ENCODE measurements at places on chromosomes 6 and 20. TPM values are rescaled to one million over a fixed set of nuclear protein-coding genes. Genes with fewer than 3 reads are reported as not detected.

DNA sequence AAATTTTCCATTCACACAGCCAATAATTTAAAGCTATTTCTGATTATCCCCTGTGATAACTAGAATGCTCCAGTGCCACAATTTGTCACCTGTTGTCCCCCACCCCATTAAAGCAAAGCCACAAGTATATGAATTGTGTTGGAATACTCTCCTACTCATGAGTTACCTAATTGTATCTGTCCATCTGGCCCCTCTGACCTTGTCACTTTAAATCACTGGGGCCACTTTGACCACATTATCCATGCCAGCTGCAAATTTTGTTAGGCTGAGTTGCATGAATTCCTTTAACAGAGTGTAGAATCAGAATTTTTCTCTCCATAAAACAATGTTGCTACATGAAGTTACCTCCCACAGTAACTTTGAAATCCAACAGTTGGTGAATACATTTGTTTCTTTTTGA is 204.6 kb downstream of the MEI4 start:
- DNase-seq, result no peak

Gene NDRG3
- total RNA-seq, result 26.9 TPM

Gene SPTLC3
- 28.1 TPM for total RNA-seq

Gene MYCT1
- total RNA-seq, result 25.1 TPM

DNA sequence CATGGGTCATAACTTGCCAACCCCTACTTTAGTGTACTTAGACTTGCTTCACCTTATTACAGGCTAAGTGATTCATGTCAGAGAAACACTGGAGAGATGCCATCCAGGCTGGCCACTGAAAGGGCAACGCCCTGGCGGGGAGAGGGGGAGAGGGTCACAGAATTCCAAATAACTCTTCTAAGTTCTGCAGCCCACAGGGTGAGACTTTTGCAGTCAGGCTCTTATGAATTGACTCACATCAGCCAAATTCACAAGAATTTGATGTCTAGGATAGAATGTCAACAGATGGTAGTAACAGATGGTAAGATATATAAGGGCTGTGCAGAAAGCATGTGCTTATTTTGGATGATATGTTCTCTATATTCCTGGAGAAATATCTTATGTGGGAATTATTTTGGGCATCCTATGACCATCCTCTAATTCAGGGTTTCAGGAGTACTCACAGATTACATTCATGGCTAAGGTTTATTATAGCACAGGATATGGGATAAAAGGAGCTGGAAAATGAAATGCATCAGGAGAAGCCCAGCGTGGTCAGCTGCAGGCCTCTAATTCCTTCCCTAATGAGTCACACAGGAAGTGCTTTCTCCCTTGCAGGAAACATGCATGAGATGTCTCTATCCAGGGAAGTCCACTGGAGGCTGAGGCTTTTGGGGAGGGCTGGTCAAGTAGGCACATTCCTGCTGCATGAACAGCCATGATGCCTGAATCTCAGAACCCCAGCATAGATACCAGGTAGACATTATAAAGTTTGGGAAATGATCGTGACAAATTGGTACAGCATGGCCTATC is 58.7 kb upstream of the RIN2 start:
- DNase-seq, result no peak

Gene RAB44
- total RNA-seq, result 0.26 TPM

Gene POU5F1
- total RNA-seq, result 3.0 TPM

- no peak for DNase-seq
These were observed 107.8 kb downstream of the MAP3K5 start for GRCh38 chr6:136684466-136684865.

DNA sequence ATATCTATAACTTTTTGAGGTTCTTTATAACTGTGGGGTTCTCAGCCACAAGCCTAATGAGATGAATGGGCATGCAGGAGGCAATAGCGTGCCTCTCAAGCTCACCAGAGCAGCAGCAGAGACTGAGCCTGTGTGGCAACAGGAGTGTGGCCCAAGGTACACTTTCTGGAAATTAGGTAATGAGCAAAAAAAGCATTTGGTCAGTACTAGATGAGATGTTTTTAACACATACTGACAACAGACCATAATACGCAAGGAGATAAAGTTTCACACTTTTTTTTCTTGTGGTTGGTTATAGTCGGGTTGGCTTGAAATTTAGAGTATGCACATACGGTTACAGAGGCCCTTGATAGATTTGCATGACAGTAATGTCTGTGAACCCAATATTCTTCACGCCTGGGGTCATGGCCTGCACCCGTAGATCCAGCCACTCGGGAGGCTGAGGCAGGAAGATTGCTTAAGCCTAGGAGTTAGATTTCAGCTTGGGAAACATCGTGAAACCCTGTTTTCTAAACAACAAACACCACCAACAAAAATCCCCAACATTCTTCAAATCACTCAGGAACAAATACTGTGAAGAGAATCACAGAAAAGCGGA is 300.1 kb downstream of the GMDS start:
- DNase-seq, result no peak

Gene ACTL10
- total RNA-seq, result 0.95 TPM

- no peak for DNase-seq
These were observed 32.4 kb upstream of the RPP40 start for GRCh38 chr6:5036269-5036668.

Gene ETV7
- total RNA-seq, result 0.79 TPM

DNA sequence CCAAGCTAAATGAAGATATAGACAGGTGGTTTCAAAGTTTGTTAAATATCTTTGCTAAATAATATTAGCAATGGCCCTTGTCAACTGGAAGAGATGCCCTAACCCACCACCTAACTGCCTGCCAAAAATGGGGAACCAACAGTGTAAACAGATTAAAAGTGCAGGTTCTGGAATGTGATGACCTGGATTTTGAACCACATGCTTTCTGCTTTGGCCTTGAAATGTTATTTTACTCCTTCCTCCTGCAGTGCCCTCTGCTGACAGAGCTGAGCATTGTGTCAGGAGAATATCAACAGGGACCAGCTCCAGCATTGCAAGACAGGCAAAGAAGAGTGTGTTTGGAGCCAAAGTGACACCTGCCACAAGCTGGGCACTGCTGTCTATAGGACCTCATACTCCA is 226.6 kb downstream of the MYLK4 start:
- no peak for DNase-seq

DNA sequence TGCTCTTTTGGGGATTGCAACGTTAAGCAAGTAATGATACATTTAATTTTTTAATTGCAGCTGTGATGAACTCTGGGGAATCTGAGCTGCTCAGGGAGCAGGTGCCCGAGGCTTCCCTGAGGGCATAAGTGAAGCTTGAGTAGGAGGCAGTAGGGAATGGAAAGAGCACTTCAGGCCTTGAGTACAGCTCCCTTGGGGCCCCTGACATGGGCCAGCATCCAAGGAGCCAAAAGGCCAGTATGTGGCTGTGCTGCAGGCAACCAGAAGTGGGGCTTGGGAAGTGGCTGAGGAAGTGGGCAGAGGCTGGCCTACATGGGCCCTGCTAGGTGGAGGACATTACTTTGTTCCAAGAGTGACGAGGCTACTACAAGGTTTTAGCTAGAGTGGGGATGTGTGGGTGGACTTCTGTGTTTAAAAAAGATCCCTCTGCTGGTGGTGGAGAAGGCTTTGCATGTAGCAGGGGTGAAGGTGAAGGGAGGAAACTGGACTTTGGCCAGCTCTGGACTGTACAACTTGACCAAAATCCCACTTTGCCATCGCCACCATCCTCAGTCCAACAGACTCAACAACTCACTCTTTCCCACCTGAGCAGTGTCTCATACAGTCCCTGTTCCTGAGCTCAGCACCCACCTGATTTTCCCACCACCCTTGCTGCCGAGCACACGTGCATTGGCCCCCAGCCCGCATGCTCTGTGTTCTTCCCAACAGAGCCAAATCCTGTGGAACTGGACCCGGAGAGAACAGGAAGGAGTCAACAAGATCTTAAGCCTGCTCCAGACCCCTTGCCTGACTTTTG is 10.9 kb upstream of the ZNF831 start:
- DNase-seq, result no peak

DNA sequence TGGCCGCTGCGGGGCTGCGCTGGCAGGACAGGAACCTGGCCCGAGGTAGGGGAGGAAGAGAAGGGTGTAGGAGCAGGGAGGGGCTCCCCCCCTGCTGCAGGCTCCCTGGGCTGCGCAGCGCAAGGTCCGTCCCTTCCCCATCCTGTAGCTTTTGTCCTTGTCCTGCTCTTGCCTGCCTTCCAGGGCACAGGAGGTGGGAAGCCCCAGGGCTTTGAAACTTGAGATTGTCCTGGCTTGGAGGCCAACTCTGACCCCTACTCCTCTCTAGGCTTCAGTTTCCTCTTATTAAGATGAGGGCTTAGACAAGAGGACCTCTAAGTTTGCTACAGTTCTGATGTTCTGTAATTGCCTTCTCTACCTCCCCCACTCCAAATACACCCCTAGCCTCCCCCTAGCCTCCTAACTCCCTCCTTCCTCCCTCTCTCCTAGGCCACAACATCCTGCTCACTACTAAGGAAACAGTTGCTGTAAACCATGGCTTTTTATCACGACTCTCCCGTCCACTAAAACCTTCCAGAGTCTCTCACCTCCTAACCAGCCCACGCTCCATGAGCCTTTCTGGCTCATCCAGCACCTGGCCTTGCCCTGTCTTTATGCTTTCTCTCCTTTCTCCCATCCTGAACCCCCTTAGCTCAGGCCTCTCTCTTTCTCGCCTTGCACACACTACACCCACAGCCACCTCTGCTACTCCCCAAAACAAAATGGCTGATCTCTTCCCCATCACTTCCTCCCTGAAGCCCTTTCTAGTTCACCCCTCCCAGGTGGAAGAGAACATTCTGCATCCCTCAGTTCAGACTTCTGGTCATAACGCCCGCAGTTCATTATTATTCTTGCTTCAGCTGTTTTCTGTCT is 10.2 kb downstream of the UNC5CL start:
- DNase-seq, result no peak

Gene C20orf204
- total RNA-seq, result 0.95 TPM

GRCh38 chr6:107877968-107878367 is 53.9 kb upstream of the SCML4 start:
- DNase-seq, result no peak

DNA sequence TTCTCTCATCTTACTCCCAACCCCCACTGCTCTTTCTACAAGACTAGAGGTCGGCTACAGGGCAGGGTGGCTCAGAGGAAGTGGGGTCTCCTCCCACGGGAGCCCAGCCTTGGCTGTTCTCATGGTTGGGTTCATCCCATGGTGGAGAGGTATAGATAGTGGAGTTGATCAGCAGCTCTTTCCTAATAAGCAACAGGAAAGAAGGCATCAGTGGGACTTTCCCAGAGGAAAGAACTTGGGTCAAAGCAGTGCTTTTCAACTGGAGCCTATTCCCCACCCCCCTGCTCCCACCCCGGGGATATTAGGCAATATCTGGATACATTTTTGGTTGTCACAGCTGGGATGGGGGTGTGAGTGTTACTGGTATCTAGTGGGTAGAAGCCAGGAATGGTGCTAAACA is 200.9 kb downstream of the NFATC2 start:
- no peak for DNase-seq

- no peak for DNase-seq
These were observed 46.9 kb upstream of the ENPP5 start for GRCh38 chr6:46217671-46218131.

- DNase-seq, result no peak
These were observed 30.3 kb downstream of the UTRN start for GRCh38 chr6:144315226-144315980.

Gene CST4
- not detected for total RNA-seq

Gene RAB22A
- 28.2 TPM for total RNA-seq

DNA sequence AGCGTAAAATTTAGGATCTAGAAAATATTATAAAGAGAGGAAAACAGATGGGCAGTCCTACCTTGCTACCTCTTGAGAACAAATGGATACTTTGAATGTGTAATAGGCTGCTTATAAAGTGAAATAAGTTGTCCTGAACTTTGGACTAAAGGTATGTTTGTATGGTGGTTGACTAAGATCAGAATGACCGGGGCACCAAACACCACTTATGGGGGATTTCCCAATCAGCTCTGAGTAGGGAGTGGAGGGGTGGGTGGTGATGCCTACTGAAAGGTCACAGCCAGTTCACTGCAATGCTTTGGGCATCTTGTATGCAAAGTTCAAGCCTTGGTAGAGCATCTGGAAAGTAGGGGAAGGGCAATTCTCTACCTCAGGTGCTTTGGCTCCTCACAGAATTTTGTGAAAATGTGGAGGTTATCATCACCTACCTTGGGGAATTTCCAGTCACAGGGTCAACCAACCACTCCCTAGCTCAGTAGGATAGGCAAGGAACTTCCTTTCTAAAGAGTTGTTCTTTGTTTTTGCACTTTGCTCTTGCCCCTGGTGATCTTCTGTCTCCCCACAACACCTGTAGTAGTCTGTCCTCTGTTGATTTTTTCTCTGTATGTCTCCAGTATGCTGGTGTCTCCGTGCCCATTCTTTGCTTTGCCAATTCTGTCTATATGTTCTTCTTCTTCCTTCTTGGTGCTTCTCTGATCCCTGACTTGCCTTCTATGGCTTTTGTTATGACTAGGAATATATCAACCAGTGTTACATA is at the start of gene TRIM31:
Gene TRIM31, minus strand, starts transcription at position 88 of the 757 bp plus-strand sequence. CDS start 285 bp downstream, outside the sequence.
- no peak for DNase-seq

DNA sequence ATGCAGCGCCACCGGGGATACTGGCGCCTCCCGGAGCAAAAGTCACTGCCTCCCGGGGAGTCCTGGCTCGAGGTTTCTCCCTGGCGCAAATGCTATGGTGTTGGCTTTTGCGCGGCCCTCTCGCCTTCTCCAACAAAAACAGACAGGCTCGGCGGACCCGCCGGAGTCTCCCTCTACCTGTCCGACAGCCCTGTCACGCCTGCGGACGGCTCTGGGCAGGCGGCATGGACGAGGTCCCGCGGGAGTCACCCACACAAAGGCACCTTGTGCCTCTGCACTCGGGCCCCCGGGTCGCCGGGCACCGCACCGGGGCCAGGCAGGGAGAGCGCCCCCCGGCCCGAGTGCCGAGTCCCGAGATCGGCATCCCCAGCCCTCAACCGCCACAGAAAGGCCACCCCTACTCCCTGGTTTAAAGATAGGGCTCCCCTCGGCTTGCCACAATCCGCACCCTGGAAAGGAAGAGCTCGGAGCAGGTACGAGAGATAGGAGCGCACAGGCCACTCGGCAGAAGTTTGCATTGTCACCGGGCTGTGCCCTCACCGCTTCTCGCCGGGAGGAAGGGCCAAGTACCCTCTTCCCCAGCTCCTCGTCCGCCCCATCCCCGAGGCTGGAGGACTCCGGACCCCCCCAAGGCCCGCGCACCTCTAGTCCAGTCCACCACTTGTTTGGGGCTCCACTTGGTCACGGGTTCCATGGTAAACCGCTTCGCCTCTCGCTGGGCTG is 903 bp downstream of the CNKSR3 start:
- no peak for DNase-seq

GRCh38 chr6:105993341-105994117 is 92.6 kb upstream of the PRDM1 start:
- DNase-seq, result no peak

DNA sequence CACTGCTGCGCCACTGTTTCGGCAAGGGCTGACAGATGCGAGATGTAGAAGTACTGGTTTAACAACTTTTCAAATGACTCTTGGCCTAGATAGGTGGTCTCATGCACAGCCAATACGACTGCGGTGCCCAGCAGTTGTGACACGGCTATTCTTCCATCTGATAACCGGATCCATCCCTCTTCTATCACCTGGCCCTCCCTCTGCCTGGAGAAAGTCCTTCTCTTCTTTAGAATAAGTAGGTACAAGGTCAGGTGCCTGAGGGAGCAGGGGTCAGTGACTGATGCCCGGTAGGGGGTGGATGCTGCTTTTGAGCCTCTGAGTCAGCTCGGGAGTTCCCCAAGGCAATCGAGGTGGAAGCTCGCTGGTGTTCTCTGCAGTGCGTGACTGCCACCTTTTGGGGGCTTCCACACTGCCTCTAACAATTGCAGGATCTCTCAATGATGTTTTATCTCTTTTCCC is 166.8 kb upstream of the GRIK2 start:
- no peak for DNase-seq

Data from urinary bladder (tissue), 4 donors.